ENCODE measurements at places on chromosomes 5 and 9.

DNA sequence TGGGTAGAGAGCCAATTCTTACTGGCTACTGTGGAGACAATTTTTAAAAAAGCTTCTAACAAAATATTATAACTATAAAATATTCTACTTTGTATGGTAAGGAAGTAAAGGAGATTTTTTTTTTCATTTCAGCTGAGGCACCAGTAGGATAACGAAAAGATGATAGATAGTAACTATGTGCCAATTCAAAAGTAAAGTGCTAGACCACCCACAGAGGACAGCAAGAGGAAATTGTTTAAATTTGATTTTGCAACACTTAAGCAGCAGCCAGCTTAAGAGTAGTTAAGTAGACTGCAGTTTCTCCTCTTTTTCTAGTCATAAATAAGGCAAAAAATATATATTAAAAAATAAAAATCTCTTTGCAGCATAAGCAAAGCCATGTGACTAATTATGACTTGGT is 1539.3 kb upstream of the ACO1 start:
- no peak overlapping the region for H3K4me3 ChIP-seq
- no peak overlapping the region for H3K27ac ChIP-seq
- H3K36me3 ChIP-seq = no peaks in the 10 kb centered on the region
- H3K27me3 ChIP-seq = no peaks in the 10 kb centered on the region

DNA sequence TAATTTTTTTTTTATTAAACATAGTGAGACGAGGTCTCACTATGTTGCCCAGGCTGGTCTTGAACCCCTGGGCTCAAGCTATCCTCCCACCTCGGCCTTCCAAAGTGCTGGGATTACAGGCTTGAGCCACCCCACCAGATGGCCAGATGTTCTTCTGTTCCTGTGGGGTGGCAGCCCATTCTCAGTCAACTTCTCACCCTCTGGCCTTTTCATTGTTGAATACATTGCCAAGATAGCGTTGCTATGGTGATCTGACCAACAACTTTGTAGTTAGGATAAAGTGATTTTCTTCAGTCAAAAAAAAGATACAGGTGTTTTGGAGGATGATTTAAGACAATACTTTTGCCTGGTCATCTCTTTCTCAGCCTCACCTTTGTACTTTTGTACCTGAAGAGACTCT is 109.1 kb downstream of the EGFLAM start:
- no peaks in the 10 kb centered on the region for H3K36me3 ChIP-seq
- H3K4me1 ChIP-seq = no peaks in the 10 kb centered on the region
- H3K27me3 ChIP-seq = peaks cover 3% of the 10 kb centered on the region
- H3K4me3 ChIP-seq = no peak overlapping the region
- H3K27ac ChIP-seq = no peak overlapping the region

DNA sequence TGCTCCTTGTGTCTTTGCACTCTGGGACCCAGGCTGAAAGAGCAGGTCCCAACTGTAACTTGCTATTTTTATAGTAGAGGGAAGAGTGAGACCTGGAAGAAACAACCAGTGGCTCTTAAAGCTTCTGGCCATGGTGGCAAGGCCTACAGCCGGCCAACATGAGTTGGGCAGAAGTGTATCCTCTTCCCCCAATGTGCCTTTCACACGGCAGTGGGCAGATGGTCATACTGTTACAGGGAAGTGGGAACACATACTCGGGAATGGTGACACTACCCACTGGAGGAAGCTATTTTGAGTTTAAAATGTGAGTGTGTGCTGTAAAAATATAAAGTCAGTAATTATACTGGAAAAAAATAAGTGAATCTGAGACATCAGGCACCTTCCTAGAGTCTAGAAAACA is 116.0 kb downstream of the MVB12B start:
- H3K36me3 ChIP-seq = no peaks in the 10 kb centered on the region
- H3K4me1 ChIP-seq = peaks cover 7% of the 10 kb centered on the region
- H3K27me3 ChIP-seq = no peaks in the 10 kb centered on the region
- no peak overlapping the region for H3K4me3 ChIP-seq
- H3K27ac ChIP-seq = no peak overlapping the region
- no peak for DNase-seq

- no peaks in the 10 kb centered on the region for H3K36me3 ChIP-seq
- H3K27me3 ChIP-seq = no peaks in the 10 kb centered on the region
- no peak for DNase-seq
- H3K4me1 ChIP-seq = no peaks in the 10 kb centered on the region
- H3K27ac ChIP-seq = no peak overlapping the region
- no peak overlapping the region for H3K4me3 ChIP-seq
Measured at GRCh38 chr9:16552252-16552651, 318.2 kb downstream of the BNC2 start.

DNA sequence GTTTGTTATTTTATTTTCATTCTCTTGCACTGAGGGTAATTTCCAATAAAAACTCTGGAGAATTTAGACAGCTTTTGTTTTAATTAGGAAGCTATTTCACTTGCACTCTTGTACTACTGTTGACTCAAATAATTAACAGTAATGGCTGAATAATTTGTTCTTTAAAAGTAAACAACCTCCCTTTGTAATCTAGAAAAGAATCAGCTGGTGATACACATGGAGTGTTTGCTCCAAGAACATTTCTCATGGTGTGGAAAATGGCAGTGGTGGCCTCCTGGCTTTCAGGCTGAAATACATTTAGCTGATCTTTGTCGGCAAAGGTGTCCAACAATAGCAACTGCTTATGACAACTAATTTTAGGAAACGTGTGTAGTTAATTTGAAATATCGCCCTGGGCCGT is 129.4 kb downstream of the C9orf152 start:
- H3K36me3 ChIP-seq = no peaks in the 10 kb centered on the region
- H3K27me3 ChIP-seq = no peaks in the 10 kb centered on the region
- no peak for DNase-seq
- peaks cover 5% of the 10 kb centered on the region for H3K4me1 ChIP-seq

GRCh38 chr5:43294226-43294625 is 19.0 kb downstream of the HMGCS1 start:
- H3K27ac ChIP-seq = no peak overlapping the region
- no peaks in the 10 kb centered on the region for H3K27me3 ChIP-seq
- no peaks in the 10 kb centered on the region for H3K4me1 ChIP-seq
- H3K4me3 ChIP-seq = no peak overlapping the region
- DNase-seq = no peak

DNA sequence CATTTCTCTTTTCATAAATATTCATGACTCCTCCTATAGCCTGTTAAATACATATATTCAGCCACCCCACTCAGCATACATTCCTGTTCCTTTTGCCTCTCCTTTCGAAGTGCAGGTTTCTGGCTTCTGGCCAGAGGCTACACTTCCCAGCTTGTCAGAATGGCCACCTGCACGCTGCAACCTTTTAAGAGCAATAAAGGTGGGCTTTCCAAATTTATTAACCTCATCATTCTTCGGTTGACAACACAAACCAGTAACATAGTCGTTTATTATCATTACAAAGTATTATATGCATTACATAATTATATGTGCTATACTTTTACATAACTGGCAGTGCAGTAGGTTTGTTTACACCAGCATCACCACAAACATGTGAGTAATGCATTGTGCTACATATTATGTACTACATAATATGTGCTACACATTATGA is 16.5 kb upstream of the TMEM171 start:
- no peaks in the 10 kb centered on the region for H3K27me3 ChIP-seq
- no peak overlapping the region for H3K4me3 ChIP-seq
- H3K36me3 ChIP-seq = no peaks in the 10 kb centered on the region
- no peaks in the 10 kb centered on the region for H3K4me1 ChIP-seq

DNA sequence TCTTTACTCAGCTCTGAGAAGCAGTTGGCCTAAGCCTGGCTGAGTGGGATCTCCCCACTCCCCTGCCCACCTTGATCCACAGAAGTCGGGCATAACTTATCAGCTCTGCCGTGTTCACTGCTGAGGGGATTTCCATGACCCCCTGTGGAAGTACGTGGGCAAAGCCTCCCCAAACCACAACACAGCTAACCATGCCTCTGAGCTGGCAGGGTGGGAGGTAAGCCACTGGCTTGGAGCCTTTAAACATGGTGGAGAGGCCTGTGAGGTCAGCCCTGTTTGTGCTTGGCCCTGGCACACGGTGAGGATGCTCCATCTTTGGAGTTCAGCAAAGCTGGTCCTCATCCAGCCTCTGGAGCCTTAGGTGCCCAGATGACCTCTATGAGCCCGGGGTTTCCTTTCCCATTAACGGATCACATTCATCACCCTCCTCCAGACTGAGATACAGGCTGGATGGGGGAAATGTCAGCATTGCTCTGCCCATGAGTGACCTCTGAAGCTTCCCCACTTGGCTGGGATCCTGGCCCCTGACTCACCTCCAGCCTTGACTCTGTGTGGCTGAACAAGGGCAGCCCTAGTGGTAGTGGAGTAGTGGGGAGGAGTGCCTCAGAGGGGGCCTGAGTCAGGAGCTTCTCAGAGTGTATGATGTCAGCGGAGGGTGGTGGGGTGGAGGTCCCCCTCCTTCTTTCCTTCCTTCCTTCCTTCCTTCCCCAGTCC is 6.2 kb downstream of the PDLIM4 start:
- no peaks in the 10 kb centered on the region for H3K36me3 ChIP-seq
- DNase-seq = no peak
- no peak overlapping the region for H3K27ac ChIP-seq
- H3K4me3 ChIP-seq = no peak overlapping the region

GRCh38 chr5:150035139-150035895 is 34.8 kb downstream of the HMGXB3 start:
- no peaks in the 10 kb centered on the region for H3K27me3 ChIP-seq
- no peaks in the 10 kb centered on the region for H3K4me1 ChIP-seq
- no peak for DNase-seq
- peaks cover 93% of the 10 kb centered on the region for H3K36me3 ChIP-seq

DNA sequence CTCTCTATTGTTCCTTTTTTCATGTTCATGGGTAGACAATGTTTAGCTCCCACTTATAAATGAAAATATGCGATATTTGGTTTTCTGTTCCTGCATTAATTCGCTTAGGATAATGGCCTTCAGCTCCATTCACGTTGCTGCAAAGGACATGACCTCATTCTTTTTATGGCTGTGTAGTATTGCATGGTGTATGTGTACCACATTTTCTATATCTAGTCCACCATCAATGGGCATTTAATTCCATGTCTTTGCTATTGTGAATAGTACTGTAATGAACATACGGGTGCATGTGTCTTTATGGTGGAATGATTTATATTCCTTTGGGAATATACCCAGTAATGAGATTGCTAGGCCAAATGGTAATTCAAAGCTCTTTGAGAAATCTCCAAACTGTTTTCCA is 392.0 kb downstream of the EFNA5 start:
- H3K4me3 ChIP-seq = no peak overlapping the region
- H3K27me3 ChIP-seq = no peaks in the 10 kb centered on the region
- no peak overlapping the region for H3K27ac ChIP-seq
- no peaks in the 10 kb centered on the region for H3K36me3 ChIP-seq
- no peak for DNase-seq

- no peak overlapping the region for H3K4me3 ChIP-seq
- DNase-seq = no peak
- H3K27ac ChIP-seq = no peak overlapping the region
- no peaks in the 10 kb centered on the region for H3K36me3 ChIP-seq
- H3K27me3 ChIP-seq = peaks cover 23% of the 10 kb centered on the region
Measured at GRCh38 chr9:129435988-129436717, 184.7 kb downstream of the C9orf50 start.

DNA sequence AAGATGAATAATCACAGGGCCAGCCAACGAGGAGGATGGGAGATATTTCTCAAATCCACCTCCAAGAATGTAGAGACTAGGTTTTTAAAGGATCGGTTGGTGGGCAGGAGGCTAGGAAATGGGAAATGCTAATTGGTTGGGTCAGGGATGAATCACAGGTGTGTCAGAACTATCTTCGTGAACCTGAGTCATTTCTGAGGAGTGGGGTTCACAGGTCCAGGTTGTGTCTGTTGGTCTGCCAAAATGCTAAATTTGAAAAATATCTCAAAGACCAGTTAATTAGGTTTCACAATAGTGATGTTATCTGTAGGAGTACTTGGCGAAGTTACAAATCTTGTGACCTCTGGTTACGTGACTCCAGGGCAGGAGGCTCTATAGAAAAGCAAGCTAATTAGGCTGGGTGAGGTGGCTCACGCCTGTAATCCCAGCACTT is 2.6 kb upstream of the PLAA start:
- H3K4me1 ChIP-seq = peaks cover 11% of the 10 kb centered on the region
- H3K36me3 ChIP-seq = no peaks in the 10 kb centered on the region
- no peak overlapping the region for H3K27ac ChIP-seq
- H3K27me3 ChIP-seq = no peaks in the 10 kb centered on the region
- no peak overlapping the region for H3K4me3 ChIP-seq
- DNase-seq = no peak

DNA sequence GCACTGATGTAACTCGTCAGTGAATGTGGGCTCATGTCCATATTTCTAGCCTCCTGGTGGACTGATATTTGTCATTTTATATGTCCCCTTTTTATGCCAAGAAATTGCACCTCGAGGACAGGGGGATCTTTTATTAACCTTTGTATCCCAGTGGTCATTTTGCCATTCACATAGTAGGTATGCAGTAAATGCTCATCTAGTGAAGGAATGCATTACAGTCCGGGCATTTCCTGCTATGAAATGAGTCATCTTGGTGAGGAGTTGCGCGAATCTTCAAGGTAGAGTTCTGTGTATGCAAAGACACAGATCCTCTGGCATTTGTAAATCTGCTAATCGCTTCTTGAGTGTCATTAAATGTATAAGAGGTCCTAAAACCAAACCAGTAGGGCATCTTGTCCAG is 755.5 kb upstream of the ADAMTS16 start:
- no peaks in the 10 kb centered on the region for H3K36me3 ChIP-seq
- DNase-seq = no peak
- no peaks in the 10 kb centered on the region for H3K27me3 ChIP-seq
- no peaks in the 10 kb centered on the region for H3K4me1 ChIP-seq
- H3K4me3 ChIP-seq = no peak overlapping the region
- no peak overlapping the region for H3K27ac ChIP-seq

- H3K27ac ChIP-seq = no peak overlapping the region
- no peaks in the 10 kb centered on the region for H3K27me3 ChIP-seq
- H3K4me1 ChIP-seq = peaks cover 28% of the 10 kb centered on the region
- no peaks in the 10 kb centered on the region for H3K36me3 ChIP-seq
- DNase-seq = no peak
- no peak overlapping the region for H3K4me3 ChIP-seq
Measured at GRCh38 chr5:131212471-131213021, 41.8 kb downstream of the LYRM7 start.
